Activated CD4-positive, alpha-beta T cell treated with anti-CD3 and anti-CD28 coated beads, Interleukin-2, amount 10 ng/mL, durations not matched to agents 7 days and 5 days (primary cell): ENCODE measurements at places on chromosomes 1 and 21. TPM values are rescaled to one million over a fixed set of nuclear protein-coding genes. Genes with fewer than 3 reads are reported as not detected.
A peak's percentile ranks its signal among the peaks of the same experiment; 100 is the strongest.

Gene MFSD2A
- 2.0 TPM for total RNA-seq

Gene BACE2
- 1.7 TPM for total RNA-seq

- peaks cover 42% of the 10 kb centered on the region for H3K4me1 ChIP-seq
- H3K36me3 ChIP-seq, result peaks cover 4% of the 10 kb centered on the region
- no peak overlapping the region for H3K27ac ChIP-seq
- DNase-seq, result peak; percentile 32
- peaks cover 9% of the 10 kb centered on the region for H3K27me3 ChIP-seq
- H3K4me3 ChIP-seq, result no peak overlapping the region
These were observed 79.7 kb downstream of the TBX19 start for GRCh38 chr1:168360151-168361021.

DNA sequence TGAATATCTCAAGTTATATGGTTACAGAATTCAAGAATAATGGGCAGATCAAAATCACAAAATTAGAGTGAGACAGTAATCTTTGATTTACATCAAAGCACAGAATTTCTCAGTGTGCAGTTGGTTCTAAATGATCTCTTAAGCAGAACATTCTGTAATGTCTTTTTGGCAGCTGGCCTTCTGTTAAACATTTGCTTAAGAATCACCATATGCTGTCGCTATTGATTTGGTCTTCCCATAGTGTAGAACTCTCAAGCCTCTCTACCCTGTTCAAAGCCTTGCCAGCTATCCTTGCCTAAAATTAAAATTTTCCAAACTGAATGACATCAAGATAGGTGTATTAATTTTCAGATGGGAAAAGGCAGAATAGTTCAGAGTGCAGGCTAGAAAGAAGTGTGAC, 38.9 kb upstream of the ERO1B start:
- H3K4me3 ChIP-seq, result no peak overlapping the region
- no peak for DNase-seq
- peaks cover 4% of the 10 kb centered on the region for H3K27me3 ChIP-seq
- H3K27ac ChIP-seq, result no peak overlapping the region
- no peaks in the 10 kb centered on the region for H3K4me1 ChIP-seq

Gene CYP2J2
- 2.9 TPM for total RNA-seq

Gene AMPD1
- total RNA-seq, result not detected

Gene CAPN8
- not detected for total RNA-seq

GRCh38 chr1:167517535-167518330, 596 bp downstream of the CD247 start:
- peaks cover 48% of the 10 kb centered on the region for H3K36me3 ChIP-seq
- peaks cover 4% of the 10 kb centered on the region for H3K27me3 ChIP-seq
- peak; percentile 74 for DNase-seq
- peaks cover 41% of the 10 kb centered on the region for H3K4me1 ChIP-seq
- peak overlapping the region; percentile 100 for H3K27ac ChIP-seq

- no peak for DNase-seq
- no peak overlapping the region for H3K4me3 ChIP-seq
- no peak overlapping the region for H3K27ac ChIP-seq
- H3K27me3 ChIP-seq, result no peaks in the 10 kb centered on the region
- H3K36me3 ChIP-seq, result no peaks in the 10 kb centered on the region
These were observed 262.0 kb downstream of the KIF26B start for GRCh38 chr1:245416781-245417180.
